ENCODE measurements at places on chromosomes 12 and 14. TPM values are rescaled to one million over a fixed set of nuclear protein-coding genes. Genes with fewer than 3 reads are reported as not detected.

The SLC17A8 gene
- not detected for total RNA-seq

The OR10AD1 gene
- total RNA-seq: not detected

The IGF1 gene
- not detected for total RNA-seq

The RIPK3 gene
- total RNA-seq: not detected

The KDM2B gene
- 79.2 TPM for total RNA-seq

DNA sequence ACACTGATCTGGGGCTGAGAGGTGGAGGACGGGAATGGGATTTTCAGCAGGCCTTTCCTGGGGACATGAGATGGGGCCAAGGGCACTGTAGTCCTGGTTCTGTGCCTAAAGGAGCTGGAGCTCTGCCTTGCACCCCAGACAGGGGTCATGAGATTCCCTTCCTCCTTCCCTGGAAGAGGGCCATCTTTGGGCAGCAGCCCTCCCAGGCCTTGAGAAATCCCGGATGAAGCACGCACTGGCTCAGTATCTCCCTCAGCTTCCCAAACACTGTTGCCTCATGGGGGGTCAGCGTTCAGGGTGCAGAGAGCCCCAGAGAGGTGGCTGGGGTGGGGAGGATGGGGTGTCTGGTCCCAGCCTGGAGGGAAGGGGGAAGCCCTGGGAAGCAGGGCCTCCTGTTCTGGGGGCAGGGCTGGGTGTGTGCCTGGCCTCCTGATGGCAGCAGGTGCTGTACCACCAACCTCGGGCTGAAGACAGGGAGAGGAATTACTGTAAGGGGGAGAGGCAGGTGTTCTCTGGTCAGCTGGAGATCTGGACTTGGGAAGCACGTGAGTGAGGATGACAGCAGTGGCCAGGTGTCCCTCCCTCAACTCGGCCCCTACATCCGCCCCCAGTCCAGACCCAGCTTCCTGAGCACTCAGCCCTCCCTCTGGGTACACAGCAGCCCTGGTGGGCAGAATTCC lies 8.4 kb upstream of the NR4A1 start:
- no peak for DNase-seq

DNA sequence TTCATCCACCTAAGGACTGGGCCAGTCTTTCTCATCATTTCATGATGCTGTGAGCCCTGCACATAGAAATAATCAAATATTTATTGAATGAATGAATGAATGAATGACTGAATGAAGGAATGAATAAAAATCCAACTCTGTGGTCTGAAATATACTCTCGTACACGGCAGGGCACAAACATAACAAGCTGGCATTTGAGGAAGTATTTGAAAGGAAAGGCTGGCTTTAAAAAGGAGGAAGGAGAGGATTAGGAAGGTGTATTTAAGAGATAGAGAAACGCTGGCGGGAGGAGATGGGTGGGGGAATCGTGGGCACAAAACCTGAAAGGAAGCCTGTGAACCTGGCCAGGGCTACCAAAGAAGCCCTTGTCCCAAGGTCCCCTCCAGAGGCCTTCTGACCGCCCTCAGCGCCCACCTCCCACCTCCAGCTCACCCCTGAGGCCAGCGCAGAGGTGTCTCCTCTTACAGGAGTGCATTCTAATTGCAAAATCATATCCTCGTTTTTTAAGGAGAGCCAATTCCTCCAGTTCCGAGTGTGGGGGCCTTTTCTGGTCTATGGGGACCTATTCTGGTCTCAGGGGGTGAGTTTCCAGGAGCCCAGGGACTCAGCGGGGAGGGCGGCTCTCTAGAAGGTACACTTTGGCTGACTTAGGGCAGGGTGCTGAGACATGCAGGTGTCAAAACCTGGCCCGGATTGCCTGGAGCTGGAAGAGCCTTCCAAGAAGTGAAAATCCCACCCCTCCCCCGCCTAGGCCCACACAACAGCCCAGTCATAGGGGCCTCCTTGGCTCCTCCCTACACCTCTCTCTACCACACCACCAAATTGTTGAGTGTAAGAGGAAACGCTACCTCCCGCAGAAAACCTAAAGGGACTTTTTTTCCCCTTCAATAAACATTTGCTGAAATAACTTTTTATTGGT lies 8.7 kb upstream of the JDP2 start:
- DNase-seq: no peak

Data from neural crest cell (in vitro differentiated cells).